T follicular helper cell (primary cell): ENCODE measurements at places on chromosomes 1 and 21.

DNA sequence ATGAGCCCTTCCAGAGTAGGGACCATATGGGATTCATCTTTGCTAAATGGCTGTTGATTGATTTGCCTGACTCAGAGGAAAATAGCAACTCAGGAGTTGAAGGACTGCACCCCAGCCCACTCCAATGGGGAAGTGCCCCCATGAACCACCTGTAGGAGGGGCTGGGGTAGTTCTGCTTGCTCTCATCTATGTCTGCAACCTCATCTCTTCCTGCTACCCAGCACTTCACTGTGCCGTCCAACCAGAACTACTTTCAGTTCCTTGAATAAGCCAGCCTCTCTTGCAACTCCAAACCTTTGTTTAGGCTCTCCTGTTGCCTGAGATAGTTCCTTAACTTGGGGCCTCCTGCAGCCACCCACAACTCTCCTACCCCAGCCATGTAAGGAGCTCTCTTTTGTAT, 26.6 kb downstream of the BEND5 start:
- DNase-seq, result no peak

DNA sequence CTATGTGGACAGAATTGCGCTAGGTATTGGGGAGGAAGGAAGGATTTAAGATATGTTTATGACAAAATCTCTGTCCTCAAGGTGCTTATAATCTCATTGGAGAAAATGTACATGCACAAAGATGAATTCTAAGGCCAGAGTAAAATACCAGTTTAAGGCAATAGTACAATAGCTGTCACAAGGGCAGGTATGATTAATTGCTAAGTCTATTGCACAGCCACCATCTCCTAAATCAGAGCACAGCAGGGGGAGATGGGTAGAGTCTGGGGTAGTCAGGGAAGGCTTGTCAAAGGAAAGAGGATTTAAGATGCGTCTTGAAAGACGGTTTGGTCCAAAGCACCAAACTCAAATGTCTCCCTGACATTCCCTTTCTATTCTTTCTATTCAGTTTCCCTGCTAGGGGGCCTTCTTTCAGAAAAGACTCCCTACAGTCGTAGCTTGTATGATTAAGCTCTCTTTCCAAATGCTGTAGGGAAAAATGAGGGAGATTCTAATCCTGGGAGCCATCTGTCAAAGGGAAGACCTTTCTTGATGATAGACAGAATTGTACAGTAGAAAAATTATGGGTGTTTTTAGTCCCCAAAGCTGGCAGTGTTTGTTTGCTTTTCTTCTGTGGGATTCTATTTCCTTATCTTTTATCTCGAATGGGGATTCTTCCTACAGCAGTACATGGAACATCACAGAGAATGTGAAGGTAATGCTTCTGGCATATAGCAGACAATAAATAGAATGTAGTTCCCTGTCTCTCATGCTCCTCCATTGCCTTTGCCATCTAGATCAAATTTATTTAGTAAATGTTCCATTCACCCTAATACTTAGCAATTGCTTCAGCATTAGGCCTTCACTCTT, 107.6 kb upstream of the NFIA start:
- no peak for DNase-seq

- no peak for DNase-seq
Observed at GRCh38 chr21:32190493-32191144, 88.2 kb downstream of the MIS18A start.

- no peak for DNase-seq
Observed at GRCh38 chr1:191890433-191891088, 267.7 kb upstream of the RGS18 start.

GRCh38 chr21:37385179-37385765, 18.7 kb downstream of the DYRK1A start:
- DNase-seq, result no peak

- DNase-seq, result no peak
Observed at GRCh38 chr1:3968851-3969250, 68.8 kb upstream of the C1orf174 start.

- DNase-seq, result no peak
Observed at GRCh38 chr1:45802343-45803298, 791 bp upstream of the MAST2 start.
